ENCODE measurements at places on chromosomes 2 and 18.

GRCh38 chr18:77650799-77651385 is 401.2 kb downstream of the GALR1 start:
- peak; percentile 32 for DNase-seq

DNA sequence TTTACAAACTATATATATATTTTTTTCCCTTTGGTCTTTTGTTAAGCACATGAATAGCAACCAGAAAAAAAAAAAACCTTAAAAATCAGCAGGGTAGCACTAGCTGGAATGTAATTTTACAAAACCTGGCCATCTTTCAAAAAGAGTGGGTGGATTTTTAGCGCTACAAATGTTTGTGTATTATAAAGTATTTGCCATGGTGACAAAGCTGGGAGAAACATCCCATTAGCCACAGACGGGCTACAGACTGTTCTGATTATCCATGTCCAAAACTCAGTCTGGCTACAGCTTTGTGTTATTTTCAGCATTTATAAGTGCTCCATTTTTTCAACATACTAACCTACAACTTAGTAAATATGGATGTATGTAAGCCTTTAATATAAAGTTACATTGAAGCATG is 249.5 kb upstream of the TANK start:
- no peak for DNase-seq

DNA sequence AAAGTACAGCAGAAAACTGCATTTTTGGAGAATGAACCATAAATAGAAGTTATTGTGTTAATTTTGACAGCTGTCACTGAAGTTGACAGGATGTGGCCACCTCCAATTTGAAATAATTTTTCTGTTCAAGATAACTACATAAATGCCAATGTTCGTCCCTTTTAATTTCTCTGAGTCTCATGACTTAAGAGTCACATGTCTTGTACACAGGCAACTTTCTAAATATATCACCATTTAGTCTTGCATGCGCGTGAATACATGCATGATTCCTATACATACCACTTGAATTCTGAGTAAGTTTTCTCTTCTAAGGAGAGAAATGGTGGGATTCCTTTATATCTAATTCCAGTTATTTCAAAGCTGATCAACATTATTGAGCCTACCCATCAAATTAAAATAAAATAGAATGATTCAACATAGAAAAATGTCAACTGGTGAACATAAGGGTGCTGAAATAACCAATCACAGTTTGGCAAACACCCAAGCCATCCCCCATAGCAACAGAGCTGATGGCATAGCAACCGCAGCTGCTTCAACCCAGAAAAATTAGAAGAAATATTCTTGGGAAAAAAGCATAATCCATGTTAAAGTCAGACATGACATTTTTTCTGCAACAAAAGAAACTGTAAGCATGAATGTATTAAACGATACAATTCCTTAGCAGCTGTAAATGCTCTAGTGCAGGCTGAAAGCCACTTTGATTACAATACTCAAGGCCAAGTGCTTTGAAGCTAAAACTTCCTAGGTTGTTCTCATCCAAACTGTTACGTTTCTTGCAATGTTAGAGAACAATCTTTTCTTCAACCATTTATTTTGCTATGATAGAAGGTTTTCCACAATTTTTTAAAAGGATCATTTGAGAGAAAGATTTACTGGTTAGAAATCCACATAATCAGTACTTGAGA is 282.7 kb downstream of the DLGAP1 start:
- DNase-seq = peak; percentile 67

DNA sequence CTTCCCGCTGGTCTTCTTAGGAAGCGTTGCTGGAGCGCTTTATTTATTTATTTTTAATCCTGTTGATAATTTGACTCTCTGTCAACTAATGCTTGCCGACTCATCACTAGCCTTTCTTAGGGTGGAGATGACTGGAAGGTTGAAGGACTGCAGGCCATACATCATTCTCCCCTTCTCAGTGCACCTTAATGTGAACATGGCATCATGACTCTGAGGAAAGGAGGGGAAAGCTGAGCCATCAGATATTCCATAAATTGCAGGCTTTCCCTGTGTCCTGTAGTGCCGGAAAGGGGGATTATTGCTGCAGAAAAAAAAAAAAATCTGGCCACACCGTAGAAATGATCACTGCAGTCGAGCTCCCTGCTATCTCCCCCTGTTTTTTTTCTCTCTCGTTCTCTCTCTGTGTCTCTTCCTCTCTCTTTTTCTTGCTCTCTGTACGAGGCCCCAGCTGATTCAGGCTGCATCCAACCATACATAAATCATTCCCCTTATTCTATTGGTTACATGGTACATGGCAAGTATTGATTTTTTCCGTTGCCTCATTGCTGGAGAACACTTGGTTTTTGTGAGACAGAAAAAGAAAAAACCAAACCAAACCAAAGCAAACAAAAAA is 125.8 kb upstream of the EFEMP1 start:
- no peak for DNase-seq

GRCh38 chr18:13809531-13810255 is 14.3 kb upstream of the MC5R start:
- DNase-seq = no peak

DNA sequence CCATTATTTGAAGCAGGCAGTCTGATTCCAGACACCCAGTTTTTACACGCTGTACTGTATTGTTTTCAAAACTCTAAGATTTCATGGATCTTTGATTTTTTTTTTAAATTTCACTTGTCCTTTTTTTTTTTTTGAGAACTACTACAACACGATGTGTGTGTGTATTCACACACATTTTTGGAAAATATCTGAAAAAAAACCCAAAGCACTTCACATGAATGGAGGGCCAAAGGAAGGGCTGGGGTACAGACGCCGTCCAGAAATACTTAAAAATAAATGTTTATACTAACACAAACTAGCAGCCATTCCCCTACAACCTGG is 314 bp upstream of the SSB start:
- no peak for DNase-seq

DNA sequence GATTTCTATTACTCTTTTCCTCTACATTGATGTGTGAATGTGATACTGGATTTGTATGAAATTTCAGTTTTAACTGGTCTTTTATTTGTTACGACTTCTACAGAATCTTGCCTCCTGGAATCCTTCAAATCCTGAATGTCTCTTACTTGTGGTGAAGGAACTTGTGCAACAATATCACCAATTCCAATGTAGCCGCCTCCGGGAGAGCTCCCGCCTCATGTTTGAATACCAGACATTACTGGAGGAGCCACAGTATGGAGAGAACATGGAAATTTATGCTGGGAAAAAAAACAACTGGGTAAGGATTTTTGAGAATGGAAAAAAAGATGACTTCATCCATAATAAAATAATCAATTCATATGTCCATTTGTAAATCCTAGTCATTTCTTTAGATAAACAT is 134.6 kb downstream of the BABAM2 start:
- no peak for DNase-seq

DNA sequence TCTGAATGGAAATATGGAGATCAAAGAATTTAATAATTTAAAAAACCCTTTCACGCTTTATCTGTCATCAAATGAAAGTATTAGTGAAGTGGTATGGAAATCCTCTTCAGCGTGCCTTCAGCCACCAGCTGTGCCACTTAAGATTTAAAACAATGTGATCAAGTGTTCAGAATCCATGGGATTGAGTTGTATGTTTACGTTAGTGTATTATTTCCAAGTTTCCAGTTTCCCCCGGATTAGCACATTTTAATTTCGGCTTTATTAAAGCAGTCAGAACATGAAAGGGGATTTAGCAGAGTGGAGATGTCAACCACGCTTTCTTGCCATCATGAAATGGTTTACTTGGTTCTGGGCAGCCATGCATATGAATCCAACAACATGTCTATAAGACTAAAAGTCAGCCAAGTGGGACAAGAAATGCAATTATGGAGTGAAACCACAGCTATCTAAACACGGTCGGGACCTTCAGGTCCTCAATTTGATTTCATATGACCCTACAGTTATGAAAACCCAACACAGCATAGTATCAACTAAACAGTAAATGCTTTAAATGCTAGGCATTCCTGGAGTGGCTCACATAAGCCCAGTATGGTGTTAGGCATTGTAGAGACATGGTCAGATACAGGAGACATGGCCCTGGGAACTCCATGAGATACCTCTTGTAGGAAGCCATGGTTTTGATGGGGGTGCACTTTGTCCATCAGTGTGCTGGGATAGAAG is 224.9 kb upstream of the EPAS1 start:
- no peak for DNase-seq

DNA sequence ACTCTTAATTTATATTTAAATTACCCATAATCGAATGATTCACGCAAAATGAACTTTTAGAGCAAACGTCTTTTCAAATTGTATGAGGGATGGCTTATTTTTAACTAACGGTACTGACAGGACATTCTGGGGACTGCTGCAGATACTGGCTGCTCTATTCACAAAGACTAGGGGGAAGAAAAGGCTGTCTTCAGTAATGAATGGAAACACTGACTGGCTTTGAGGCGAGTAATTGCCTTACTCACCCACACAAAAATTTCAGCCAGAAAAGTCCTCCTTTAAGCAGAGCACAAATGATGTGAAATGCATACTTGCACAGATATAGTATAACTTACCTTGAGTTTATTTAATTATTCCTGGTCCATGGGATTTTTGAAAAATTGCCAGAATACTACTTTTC is 852.6 kb downstream of the DPP10 start:
- DNase-seq = no peak

- no peak for DNase-seq
Observed at GRCh38 chr2:171800639-171801038, 93.4 kb downstream of the SLC25A12 start.

GRCh38 chr2:31372097-31372496 is 42.4 kb downstream of the XDH start:
- no peak for DNase-seq

DNA sequence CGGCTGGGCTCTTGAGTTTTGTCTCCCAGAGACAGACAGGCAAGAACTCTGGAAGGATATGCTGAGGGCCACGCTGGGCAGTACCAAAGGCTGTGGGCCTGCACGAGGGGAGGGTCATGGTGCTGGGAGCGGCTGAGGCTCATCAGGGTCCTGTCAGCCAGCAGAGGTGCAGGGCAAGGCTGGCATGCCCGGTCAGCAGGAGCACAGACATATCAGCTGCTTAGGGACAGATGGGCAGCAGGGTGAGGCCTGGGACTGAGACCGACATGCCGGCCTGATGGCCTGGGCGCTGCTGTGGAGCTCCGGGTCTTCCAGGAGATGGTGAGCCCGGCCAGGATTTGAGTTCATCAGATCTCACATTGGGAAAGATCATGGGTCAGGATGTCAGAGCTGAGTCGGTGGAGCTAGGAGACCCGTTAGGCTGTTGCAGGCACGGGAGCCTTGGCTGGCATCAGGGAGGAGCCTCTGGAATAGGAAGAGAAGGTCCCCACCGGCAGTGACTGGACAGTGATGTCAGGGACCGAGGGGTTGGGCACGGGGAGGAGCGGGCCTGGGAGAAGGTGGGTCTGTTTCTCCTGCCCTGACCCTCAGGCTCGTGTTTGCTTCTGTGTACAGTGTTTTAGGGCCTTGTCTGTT is 18.8 kb downstream of the CNDP2 start:
- no peak for DNase-seq

DNA sequence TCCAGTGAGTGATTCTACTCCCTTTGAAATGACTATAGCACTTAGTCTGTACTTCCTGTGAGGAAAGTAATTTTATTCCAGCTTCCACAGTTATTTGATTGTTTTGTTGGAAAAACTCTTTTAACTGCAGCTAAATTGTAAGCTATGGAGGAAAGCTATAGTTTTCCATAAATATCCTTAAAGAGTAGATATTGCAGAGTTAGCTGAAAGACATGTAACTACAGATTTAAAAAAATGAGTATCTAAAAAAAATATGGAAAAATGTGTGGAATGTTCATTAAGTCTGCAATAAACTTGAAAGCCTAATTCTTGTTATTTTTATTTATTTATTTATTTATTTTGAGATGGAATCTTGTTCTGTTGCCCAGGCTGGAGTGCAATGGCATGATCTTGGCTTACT is 56.8 kb upstream of the AQP4 start:
- DNase-seq = no peak

DNA sequence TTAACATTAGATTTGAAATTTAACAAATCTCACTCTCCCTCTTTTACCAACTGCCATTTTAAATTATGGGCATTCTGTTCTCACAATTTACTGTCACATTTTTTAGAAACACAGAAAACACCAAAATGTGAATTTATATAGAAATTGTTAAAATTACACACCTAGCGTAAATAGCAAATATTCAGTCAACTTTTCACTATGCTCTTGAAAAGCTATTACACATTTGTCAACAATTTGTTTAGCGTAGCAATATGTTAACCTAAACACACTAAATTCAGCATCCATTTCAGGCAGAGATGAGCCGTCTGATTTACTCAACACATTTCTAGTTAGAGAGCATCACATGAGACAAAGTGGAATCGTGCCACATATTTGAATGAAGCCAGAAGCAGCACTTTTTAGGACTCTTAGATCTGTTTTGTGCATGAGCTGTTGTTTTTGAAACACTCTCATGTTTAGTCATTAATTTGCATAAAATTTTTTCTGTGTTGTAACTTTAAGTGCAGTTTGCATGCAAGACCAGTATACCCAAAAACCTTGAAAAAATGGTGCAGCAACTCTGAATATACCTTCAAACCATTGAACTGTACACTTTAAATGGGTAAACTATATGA is 8.2 kb downstream of the TTC32 start:
- no peak for DNase-seq

DNA sequence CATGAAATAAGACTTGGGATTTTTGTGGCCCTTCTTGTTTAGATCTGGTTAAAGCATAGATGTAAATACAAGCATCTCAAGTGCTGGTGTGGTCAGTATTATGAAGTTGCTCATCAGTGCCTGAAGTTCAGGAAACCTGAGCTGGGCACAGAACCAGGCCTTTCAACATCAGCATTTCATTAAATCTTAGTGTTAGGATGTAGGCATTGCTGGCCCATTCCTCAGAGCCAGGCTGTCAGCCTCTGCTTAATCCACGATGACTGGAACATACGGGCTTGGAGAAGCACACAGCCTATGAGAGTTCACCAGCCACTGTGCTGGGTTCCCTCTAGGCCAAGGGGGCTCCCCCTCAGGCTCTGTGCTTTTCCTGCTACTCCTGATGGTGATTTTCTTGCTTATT is 270.2 kb downstream of the EN1 start:
- no peak for DNase-seq

GRCh38 chr2:64311948-64312621 is 141.9 kb upstream of the LGALSL start:
- DNase-seq = peak; percentile 13

- peak; percentile 35 for DNase-seq
Observed at GRCh38 chr18:43571078-43571689, 293.9 kb upstream of the SYT4 start.

DNA sequence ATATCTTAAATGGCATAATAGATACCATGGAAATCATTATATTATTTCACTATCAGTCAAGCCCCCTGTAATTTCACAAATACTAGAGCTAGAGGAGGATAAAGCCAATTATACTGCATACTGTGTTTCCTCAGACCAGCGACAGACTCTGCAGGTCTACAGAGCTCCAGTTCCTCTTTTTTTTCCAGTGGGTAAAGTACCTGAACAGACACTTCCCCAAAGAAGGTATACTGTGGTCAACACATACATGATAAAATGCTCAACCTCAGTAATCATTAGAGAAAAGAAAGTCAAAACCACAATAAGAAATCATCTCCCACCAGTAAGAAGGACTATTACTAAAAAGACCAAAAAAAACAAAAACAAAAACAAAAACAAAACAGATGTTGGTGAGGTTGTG is 44.6 kb downstream of the SCN7A start:
- DNase-seq = no peak
